ENCODE measurements at places on chromosomes 7 and 10.

GRCh38 chr10:70584909-70585544 is 17.5 kb downstream of the PRF1 start:
- DNase-seq = peak; percentile 69

DNA sequence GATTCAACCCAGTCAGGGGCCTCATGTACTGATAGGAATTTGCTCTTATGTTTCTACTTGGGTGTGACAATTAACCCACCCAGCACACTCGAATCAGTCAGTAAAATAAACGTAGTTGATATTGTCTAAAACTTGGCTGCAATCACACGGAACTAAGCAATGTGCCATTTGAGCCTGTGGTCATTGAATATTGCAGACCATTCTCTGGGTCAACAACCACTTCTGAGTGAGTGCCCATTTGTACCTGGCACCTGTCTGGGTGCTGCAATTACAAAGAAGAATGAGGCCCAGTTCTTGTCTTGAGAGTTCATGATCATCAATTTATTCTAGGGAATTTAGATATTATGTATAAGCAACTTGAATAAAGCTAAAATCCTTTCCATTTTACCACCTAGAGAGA is 29.8 kb downstream of the NPY start:
- DNase-seq = no peak

DNA sequence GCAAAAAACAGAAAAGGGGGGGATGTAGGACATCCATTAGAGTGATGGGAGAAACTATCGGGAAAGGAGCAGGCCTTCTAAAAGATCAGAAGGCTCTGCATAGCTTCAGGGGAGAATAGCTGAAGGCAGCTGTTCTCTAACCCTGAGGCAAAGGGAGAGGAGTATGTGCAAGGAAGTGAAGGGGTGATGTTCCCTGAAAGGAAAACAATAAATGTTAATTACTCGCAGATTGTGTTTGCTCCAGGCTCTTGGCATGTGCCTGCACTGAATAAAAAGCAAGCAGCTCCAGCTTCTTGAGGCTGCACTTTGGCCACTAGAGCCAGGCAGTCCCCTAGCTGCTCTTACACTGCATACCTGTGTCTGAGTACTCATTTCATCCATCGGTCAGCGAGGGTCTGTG is 14.4 kb upstream of the STARD3NL start:
- no peak for DNase-seq

DNA sequence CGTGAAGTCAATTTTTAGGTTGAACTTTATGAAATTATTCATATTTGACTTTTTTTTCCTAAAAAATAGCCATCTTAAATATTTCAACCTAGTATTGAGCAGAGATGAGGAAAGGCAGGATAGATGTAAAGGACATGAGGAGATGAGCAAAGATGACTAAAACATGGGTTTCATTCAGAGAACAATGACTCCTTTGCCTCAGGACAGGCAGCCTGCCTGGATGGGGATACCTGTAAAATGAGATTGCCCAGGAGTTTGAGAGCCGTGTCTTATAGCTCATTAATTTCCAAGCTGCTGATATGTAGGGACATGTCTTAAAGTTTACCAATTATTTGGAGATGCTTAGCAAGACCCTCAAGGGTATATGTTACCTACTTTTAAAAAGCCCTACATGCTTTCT is 243.8 kb upstream of the MDFIC start:
- DNase-seq = no peak

DNA sequence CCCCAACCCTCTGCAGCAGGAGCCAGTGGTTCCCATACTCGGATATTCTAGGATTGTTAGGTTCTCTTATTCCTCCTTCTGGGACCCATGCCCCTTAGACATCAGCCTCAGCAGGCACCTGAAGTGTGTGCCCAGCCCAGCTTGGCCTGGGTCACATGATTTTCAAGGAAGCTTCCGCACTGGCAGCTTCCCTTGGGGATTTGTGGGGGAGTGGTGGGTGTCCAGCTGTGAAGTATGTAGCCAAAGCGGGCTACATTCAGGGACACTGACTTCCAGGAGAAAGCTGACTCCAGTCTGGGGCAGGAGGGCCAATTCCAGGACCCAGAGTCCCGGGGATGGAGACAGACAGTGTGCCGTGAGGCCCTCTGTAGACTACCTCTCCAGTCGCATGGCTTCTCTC is 1.3 kb downstream of the LDB1 start:
- DNase-seq = peak; percentile 52

- DNase-seq = no peak
These were observed 133.4 kb upstream of the CSTF2T start for GRCh38 chr10:51832652-51833383.

- DNase-seq = no peak
These were observed 33.3 kb downstream of the CASP7 start for GRCh38 chr10:113712755-113713639.

DNA sequence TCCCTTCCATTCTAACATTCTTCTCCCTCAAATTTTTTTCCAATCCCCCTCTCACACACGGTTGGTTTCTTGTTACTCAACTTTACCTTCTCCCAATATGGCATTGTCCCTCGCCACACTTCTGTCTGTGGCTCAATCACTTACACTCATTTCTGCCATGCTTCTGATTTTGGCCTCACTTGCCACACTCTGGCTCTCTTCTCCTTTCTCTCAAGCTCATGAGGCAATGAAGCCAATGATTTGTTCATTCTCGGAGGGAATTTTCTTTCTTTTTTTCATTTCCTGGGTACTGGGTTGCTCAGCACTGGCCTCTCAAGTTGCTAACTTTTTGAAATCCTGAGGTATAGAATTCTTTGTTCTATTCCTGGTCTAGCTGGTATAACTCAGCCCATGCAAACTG is 4.0 kb upstream of the MYOZ1 start:
- no peak for DNase-seq

GRCh38 chr7:155856656-155857055 is 44.4 kb upstream of the SHH start:
- DNase-seq = no peak

DNA sequence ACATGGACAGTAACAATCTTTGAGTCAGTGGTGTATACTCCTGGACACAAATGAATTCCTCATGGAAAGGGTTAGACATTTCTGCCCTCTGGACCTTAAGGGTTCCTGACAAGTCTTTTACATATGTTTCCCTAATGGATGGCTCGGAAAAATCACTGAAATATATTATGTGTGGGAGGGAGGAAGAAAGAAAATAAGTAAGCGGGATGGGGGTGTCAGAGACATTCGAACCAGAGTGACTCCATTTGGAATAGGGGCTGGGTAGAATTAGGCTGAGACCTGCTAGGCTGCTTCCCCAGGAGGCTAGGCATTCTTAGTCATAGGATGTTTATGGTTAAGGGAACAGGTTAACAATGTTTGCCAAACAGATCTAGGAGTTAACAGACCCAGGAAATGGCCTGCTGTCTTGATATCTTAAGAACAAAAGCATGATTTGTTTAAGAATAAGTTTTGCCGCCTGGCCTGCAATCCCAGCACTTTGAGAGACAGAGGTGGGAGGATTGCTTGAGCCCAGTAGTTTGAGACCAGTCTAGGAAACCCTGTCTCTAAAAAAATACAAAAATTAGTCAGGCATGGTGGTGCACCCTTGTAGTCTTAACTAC is 1241.7 kb downstream of the TYW1 start:
- DNase-seq = no peak

- peak; percentile 43 for DNase-seq
These were observed 202.8 kb downstream of the RAPGEF5 start for GRCh38 chr7:22154143-22154529.
